ENCODE measurements at places on chromosomes 1 and 21.

DNA sequence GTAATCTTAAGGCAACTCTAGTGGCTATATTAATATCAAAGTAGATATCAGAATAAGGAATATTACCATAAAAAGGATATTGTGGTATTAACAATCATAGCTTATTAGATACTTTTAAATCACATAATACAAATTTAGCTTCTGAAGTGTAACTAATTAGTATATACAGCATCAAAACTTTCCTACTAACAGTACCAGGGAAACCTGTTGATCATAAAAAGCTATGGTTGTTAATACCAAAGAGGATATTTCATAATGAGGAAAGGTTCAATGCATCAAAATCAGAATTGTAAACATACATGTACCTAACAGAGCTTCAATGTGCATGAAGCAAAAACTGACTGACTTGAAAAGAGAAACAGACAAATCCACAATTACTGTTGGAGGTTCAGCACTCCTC, 24.1 kb downstream of the ADSS2 start:
- DNase-seq, result no peak

GRCh38 chr1:29974316-29974724, 738.0 kb downstream of the PTPRU start:
- DNase-seq, result no peak

DNA sequence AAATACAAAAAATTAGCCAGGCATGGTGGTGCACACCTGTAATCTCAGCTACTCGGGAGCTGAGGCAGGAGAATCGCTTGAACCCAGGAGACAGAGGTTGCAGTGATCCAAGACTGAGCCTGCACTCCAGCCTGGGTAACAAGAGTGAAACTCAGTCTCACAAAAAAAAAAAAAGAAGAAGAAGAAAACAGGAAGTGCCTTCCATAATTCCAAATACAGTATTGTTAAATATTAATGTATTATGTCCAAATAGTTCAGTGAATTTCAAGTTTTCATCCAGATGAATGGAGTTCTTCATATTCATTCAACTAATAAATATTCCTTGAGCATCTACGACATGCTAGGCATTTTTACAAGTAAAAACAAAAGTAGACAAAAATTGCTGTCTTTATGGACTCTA, 33.3 kb downstream of the PLEKHO1 start:
- no peak for DNase-seq

- no peak for DNase-seq
Observed at GRCh38 chr1:90210633-90211491, 216.0 kb downstream of the ZNF326 start.

DNA sequence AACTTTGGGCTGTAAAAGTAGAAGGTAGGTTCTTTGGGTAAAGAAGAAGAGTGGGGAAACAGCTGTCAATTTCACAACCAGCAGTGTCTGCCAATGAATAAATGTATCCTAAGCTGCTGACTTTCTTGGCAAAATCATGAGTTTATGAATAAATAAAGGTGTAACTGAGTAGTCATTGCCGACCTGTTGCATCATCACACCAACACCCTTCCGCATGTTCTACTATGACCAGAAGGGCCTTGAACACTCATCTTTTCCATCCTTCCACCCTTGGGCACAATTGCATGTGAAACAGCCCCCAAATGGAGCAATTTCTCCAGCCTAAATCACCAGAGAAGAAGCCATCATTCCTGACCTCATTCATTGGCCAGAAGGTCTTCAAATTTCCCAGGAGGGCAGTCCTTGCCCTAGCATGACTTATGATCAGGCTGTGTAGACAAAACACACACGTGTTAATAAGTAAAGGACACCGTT, 31.2 kb upstream of the QSOX1 start:
- no peak for DNase-seq

GRCh38 chr1:224457782-224458144, 23.2 kb upstream of the WDR26 start:
- DNase-seq, result no peak

Data from right cardiac atrium (tissue), 5 donors.